ENCODE measurements at places on chromosomes 5 and 9.

GRCh38 chr9:13809401-13809800 is 504.5 kb downstream of the NFIB start:
- no peak for DNase-seq

- no peak for DNase-seq
Observed at GRCh38 chr9:20838218-20838617, 154.2 kb downstream of the FOCAD start.

DNA sequence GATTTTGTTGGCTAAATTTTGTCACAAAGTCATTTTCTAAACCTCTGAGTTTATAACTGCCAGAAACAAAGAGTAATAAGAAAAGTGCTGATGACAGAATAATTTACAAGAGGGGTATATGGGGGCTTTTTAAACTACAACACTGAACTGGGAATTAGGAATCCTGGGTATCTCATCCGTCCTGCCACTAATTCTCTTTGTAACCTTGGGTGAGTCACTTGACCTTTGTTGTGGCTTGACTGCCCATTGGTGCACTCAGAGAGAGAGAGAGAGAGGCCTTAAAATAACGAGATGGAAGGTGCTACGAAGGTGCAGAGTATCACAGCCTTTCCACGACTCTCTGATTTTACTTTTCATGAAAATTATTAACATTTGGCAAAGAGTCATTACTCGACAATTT is 130.3 kb upstream of the CNTLN start:
- DNase-seq: no peak

DNA sequence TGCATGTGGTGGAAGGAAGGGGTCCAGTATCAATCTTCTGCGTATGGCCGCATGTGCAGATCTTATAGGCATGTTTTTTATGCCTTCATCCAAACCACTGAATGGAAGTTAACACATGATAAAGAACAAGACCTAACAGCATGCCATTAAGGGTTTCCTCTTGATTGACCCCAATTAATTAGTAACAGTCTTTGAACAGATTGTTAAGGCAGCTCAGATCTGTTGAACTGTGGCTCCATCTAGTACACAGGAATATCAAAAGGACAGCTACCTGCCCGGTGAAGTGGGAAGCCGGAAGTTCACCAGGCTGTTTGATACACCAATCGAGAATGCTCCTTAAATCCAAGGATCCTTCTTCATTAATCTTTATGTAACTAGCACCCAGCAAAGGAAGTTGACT is 159.9 kb upstream of the ADAMTS16 start:
- no peak for DNase-seq

- DNase-seq: no peak
Observed at GRCh38 chr5:147481874-147482705, 27.8 kb downstream of the DPYSL3 start.

DNA sequence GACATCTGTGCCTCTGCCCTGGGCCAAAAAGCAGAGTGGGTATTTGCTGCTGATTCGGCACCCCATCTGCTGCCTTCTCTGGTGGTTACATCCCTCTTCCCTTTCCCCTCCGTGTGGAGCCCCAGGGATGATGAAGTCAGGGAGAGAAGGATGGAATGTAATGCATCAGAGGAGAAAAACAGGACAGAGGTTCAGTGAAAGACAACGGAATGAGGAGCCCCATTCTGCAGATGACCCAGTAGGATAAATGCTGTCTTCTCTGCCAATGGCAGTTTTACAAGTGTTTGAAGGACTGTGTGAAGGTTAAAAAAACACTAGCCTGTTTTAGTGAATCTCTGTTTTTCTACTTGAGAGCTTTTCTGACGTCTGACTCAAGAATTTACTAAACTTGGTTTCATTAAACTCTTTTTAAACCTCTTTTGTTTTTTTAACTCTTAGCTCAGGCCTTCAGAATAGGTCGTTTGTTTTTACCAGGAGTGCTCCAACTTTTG is 86.3 kb downstream of the NLN start:
- DNase-seq: no peak

GRCh38 chr5:125609011-125609410 is 814.2 kb upstream of the GRAMD2B start:
- DNase-seq: no peak

DNA sequence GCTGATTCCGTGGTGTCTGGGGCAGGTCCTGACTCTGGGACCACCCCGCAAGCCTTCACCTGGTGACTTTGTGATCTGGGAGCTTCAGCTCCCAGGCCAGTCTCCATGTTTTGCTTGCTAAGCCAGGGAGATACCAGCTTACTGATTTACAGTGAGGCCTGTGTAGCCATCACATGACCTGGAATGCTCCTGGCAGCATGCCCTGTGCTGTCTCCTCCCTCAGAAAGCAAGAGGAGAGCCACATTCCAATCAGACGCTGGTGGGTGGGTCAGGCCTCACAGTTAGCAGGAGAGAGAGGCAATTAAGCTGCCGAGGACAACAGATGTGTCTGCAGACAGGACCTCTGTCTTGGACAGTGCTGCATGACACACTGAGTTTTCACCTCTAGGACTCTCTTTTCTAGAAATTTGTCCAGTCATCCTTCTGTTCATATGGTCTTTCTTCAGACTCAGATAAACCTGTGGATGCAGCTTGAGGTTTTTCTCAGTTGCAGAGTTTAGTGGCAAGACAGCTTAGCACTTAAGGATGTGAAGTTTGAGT is 24.4 kb upstream of the GRPEL2 start:
- no peak for DNase-seq

Measured in activated CD4-positive, alpha-beta T cell treated with anti-CD3 and anti-CD28 coated beads for 1 hour (primary cell).